Fibroblast of upper back skin (primary cell): ENCODE measurements at places on chromosomes 12 and 14.

GRCh38 chr12:131056626-131057025, 102.9 kb downstream of the ADGRD1 start:
- DNase-seq: no peak

DNA sequence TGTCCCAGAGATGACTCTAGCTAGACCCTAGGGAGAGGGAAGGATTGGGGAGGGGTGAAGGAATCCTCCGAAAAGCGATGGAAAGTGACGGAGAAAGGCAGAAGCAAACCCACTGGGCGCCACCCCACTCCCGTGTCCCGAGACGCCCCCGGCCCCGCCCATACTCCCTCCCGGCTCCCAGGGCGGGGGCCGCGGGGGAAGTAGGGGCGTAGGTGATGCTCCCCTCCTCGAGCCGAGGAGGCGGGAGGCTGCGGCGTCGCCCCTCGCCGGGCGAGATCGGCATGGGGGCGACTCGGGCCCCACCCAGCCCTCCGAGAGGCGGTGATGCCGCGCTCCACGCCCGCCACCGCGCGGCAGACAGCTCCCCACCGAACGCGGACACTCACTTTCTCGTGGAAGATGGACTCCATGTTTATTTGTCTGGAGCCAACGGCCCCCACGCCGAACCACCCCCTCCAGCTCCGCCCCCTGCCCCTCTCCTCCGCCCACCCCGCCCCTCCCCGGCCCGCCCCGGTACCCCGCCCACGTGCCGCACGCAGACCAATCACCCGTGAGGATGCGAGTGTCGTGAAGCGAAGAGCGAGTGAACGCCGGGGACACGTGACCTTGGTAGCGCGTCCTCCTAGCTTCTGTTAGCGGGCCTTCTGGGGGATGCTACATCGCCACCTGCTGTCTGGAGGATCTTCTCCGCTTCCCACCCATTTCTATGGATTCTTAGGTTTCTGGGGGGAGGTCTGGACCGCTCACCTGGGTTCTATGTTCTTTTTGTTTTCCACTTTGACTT, at the start of gene ATXN3:
ATXN3 (minus strand) TSS at position 440 of the 784 bp plus-strand sequence; CDS start at position 410, 30 bp downstream.
- DNase-seq: peak; percentile 99

DNA sequence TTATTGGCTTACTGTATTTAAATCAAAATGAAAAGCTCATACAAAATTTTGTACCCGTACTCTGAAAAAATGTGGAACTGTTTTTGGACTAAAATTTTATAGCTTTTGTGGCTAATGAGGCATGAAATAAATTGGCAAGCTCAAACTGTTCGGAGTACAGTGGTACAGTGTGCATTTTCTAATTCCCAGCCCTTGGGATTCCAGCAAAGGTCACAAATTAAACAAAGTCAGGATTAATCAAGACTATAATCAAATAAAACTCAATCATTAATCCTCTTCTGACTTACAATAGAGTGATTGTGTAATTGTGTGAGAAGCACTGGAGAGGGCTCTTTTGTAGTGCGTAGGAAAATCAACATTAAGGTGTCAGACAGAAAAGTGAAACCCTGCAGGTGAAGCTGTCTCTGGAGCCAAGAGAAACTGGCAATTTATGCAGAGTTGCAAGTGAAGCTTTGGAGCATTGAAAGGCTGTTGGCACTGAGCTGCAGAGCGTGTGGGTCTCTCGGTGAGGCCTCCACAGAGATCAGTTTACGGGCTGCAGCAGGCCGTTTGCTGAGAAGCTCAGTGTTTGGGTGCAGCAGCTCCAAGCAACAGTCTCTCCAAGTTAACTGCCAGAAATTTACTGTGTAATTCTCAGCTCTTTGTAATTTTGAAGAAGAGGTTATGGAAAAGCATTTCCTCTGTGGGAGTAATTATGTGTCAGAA, 275.9 kb downstream of the FBXL14 start:
- peak; percentile 55 for DNase-seq

DNA sequence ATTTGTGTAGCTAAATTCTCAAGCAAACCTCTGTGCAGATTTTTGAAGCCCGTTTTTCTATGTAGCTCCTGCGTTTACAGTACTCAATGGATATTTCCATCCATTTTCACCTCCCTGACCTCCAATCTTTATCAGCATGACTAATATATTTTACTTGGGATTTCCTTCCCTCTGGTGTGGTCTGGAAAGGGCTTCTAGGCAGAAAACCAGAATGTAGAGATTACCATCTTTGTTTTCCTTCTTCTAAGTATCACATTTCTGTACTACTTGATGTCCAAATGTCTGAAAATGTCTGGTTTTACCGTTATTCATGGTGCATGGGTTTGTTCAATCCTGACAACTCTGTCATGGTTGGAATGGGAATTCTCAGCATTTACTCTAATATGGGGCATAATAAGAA, 907.6 kb upstream of the FLRT2 start:
- no peak for DNase-seq

DNA sequence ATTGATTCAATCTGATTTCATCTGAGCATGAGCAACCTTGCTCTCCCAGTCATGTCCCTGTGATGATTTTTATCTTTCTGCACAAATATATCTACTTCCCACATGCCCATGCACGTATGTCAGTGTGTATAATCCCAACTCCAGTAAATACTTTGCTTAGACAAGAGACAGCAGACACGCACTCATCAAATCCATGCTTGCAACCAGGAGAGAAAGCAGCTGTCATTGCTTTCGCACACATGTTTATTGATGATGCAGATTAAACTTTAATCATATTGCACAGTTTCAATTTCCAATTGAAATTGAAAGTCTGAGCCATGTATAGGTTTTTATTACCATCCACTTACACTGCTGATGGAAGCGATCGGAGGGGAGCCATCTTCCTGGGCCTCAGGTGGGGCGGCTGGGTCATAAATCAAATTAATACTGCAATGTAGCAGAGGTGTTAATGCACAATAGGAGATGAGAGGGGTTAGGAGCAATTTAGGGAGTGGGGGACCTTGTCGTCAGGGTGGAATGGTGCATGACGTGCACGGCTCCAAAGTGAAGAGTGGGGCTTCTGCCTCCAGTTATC, 68.6 kb upstream of the SRRM4 start:
- DNase-seq: no peak

GRCh38 chr14:75875958-75876357, 105.8 kb downstream of the TGFB3 start:
- no peak for DNase-seq

DNA sequence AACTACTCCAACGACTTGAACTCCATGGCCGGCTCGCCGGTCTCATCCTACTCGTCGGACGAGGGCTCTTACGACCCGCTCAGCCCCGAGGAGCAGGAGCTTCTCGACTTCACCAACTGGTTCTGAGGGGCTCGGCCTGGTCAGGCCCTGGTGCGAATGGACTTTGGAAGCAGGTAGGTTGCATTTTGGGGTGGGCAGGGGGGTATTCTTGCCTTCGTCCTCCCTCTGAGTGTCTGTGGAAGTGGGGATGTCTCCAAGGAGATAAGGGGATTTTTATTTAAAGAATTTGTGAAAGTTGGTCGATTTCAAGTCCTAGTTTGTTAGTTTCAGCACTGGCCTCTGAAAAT, 1.3 kb downstream of the ASCL1 start:
- DNase-seq: no peak

- no peak for DNase-seq
These were observed 117.7 kb downstream of the OTOGL start for GRCh38 chr12:80217011-80217535.

DNA sequence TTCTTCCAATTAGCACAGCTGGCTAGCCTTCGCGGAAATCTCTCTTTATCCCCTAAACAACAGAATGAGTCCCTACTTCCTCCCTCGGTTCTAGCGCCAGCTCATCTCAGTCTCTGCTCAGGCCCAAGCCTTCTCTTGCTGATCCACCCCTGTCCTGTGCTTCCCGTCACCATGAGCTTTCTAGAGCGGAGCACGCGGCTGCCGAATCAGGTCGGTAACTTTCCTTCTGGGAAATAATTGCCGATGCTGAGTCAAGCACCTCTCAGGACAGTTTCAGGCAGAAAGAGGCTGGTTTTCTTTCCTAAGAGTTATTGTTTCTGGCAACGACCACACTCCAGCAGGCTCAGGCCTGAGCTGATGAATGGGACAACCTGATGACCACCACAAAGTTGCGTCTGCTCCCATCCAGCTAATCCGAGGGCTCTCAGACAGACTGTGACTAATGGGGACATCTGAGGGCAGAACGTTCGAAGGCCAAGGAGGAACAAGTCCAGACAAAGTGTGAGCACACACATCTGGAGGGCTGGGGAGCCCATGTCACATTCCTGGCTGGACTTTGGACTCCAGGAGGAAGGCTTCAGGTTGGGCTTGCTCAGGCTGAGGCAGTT, 13.6 kb upstream of the GPR68 start:
- peak; percentile 69 for DNase-seq

- DNase-seq: no peak
These were observed 14.8 kb downstream of the LDHB start for GRCh38 chr12:21642707-21643389.

- peak; percentile 19 for DNase-seq
These were observed 19.5 kb upstream of the GAS2L3 start for GRCh38 chr12:100553936-100554335.

GRCh38 chr14:22419620-22420019, 169.4 kb downstream of the DAD1 start:
- DNase-seq: peak; percentile 78

- peak; percentile 47 for DNase-seq
These were observed 20.5 kb downstream of the SARNP start for GRCh38 chr12:55797068-55797467.

DNA sequence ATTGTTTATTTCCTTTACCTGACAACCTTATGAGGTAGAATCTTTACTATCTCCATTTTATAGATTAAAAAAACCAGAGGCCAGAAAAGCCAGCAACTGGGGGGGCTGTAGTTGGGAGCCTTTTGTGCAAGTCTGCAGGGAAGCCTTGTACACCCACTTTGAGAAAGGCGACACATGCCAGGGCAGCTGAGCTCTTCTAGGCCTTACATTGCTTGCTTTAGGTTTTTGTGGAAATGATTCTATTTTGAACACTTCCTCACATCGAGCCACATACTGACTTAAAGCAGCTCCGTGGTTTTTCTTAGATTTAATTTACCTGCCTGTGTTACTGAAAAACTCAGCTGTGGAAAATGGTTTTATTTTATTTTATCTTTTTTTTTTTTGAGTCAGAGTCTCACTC, 34.6 kb downstream of the EP400 start:
- DNase-seq: no peak

DNA sequence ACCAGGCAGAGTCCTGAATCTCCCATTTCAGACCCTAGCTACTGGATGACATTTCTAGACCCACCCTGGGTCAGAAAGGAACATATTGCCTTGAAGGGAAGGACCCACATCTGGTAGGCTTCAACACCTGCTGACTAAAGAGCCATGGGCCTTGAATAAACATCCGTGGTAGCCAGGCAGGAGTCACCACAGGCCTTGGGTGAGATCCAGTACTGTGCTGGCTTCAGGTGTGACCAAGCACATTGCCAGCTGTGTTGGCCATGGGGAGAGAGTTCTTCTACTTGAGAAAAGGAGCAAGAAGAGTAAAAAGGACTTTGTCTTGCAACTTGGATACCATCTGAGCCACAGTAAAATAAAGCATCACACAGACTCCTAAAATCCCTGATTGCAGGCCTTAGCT, 332.6 kb downstream of the SLC16A7 start:
- no peak for DNase-seq

DNA sequence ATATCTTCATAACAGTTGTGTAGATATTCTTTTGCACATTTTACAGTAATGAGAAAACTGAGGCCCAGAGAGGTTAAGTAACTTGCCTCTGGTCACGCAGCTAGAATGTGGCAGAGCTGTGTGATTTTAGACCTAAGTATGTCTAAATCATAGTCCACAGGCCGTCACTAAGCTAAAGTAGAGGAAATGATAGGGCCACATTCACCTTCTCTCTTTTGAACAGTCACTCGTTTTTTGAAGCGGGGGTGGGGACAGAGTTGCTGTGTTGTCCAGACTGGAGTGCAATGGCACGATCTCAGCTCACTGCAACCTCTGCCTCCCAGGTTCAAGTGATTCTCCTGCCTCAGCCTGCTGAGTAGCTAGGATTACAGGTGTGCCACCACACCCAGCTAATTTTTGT, 68.5 kb downstream of the RASSF3 start:
- no peak for DNase-seq

- DNase-seq: no peak
These were observed 55.5 kb upstream of the BDKRB2 start for GRCh38 chr14:96149131-96149530.

DNA sequence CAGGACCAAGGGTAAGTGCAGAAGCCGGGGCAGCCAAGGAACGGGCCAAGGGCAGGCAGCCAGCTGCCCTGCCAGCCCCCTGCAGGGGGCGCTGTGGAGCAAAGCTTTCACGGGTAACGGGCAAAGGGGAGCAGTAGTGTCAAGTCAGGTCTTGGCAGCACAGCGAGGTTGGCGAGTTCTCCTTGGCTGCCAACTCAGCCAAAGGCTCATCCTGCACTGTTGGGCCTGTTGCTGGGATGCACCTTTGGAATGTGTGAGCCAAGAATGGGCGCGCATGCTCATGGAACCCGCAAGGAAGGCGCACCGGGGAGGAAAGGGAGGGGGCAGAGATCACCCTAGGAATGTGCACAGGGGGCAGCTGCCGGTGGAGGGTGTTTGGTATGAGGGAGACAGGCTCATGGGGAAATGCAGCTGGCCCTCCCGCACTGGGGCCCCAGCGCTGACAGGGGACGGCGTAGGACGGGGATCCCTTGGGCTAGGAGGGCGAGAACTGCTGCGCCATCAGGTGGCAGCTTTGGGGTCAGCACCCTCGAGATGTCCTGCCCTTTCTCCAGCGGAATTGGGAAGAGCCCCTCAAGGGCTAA, 138.0 kb downstream of the ASCL4 start:
- DNase-seq: peak; percentile 1

GRCh38 chr14:36975834-36976233, 196.6 kb downstream of the SLC25A21 start:
- peak; percentile 12 for DNase-seq

DNA sequence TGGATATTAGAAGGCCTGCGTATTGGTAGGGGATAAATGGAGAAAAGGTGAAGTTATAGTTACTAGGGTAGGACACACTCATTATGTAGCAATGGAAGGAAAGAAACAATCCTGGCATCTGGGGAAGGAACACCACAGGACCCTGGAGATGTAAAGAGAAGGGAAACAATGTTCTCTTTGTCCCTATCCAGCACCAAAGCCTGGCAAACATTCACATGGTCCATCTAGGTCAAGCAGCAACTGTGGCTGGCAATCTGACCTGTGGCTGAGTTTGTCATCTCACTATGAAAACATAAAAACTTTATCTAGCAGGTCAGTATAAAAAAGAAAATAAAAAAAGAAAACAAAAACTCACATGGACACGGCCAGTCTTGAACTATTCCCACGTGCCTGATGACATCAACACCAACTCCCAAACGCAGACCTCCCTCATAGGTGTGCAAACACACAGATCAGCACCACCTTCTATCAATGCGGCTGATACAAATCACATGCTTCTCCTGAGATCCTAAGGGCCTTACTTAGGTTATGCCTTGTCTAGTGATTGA, 2.6 kb downstream of the POMT2 start:
- no peak for DNase-seq
